ENCODE measurements at places on chromosomes 7 and 10.
A peak's percentile ranks its signal among the peaks of the same experiment; 100 is the strongest.

GRCh38 chr7:116525298-116525912 lies 569 bp downstream of the CAV1 start:
- no peak for DNase-seq

DNA sequence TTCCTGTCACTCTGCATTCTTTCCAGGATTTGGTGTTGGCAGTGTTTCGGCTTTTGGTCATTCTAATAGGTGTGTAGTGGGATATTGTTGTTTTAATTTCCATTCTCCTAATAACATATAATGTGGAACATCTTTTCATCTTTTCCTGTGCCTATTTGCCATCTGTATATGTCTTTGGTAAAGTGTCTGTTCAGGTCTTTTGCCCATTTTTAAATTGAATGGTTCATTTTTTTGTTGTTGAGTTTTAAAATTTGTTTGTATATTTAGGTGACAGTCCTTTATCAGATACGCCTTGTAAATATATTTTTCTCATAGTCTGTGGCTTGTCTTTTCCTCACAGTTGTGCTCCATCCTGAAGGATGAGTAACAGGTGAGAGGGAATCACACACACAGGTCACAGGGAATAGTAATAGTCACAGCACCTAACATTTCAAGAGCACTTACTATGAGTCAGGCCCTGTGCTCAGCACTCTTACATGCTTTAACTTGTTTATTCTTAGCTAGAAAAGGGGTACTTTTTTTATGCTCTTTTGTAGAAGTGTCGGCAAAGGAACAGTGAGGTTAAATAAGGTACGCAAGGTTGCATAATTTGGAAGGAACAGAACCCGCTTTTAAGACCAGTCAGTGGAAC lies 117.1 kb upstream of the GATA3 start:
- no peak for DNase-seq

GRCh38 chr7:79290398-79290797 lies 163.1 kb downstream of the MAGI2 start:
- DNase-seq, result no peak

DNA sequence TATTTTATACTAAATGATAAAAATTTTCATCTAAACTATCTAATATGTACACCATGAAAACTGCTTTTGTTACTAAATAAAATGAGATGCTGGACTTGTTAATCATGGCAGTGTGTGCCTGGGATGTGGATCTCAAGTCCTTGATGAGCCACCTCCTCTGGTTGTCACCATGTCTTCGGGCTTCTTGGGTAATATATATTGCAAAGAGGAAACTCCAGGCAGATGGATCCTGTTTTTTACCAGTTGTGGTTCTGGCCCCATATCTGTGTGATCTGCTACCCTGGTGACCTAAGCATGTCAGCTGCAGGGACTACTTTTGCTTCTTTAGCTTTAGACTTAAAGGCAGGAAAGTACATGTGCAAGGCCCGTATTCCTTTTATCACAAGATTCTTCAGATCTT lies 46.2 kb downstream of the TMEM60 start:
- no peak for DNase-seq

DNA sequence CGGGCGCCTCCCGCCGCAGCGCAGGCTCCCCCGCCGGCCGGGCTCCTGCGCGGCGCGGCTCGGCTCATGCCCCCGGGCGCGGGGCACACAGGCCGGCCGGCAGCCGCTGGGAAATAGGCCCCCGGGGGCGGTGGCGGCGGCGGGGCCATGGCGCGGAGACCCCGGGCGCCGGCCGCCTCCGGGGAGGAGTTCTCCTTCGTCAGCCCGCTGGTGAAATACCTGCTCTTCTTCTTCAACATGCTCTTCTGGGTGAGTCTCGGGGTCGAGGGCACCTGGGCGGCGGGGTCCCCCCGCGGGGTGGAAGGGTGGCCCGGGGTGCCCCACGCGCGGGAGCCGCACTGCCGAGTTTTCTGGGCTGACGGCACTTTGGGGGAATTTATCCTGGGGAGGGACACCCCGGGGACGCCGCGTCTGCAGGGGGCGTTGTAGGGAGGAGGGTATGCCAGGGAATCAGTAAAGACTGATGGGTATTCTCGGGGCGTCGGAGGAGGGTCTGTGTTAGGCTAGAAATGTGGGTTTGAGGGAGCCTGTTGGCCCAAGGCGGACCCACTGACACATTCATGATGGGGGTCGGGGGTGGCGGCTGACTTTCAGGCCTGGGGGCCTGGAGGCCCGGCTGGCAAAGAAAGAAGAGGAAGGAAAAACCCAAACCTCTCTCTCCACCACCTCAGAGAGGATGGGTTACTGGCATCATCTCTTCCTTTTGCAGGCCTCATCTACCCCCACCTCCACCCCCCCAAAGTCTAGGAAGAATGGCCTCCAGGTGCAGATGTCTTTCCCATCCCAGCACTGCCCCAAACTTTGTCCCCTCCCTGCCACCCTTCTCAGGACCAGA lies 544 bp downstream of the TSPAN33 start:
- DNase-seq, result peak; percentile 10

DNA sequence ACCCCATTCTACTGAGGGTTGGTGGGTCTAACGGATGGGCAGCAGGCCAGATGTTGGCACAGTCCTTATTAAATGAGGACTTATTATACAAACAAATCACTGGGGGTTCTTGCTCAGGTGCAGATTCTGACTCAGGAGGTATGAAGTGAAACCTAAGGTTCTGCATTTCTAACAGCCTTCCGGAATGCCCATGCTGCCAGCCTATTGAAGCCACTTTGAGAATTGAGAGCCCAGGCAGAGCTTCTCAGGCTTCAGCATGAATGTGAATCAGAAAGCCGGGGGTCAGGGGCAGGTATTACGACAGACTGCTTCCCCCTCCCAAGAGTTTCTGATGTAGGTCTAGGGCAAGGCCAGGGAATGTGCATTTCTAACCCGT lies 34.1 kb upstream of the NPFFR1 start:
- DNase-seq, result no peak

DNA sequence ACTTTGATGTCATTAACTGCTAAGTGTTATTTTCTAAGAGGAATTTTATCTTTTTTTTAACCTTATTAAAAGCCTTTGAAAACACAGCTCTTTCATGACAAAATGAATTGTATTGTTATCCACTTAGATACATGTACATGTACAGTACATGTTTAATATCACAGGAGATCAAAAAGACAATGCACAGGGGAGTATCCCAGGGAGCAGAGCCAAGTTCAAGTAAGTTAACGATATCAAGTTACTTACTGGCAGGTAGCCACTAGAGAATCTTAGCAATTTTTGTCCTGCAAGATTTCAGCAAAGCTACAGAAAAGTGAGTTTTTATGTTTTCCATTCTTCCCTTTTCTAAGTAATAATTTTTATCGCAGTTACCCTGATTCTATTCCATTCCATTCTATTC lies 33.9 kb upstream of the ARL4A start:
- no peak for DNase-seq

- DNase-seq, result no peak
Observed at GRCh38 chr10:42877496-42878030, 95.0 kb downstream of the BMS1 start.

DNA sequence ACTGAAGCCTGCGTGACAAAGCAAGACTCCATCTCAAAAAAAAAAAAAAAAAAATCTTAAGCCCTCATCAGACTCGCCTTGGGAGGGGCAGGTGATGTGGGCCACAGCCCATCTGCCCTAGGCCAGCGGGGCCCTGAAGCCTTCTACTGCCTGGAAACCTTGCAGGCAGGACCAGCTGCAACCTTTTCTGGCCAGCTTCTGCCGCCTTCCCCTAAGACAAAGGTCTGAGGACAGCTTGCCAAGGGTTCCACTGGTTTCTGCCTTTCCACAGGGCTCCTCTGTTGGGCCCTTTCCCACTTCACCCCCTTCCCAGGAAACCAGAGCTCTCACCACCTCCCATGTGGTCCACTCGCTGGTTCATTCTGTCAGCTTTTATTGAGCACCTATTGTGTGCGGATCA lies 35.2 kb downstream of the UBTD1 start:
- DNase-seq, result no peak

- no peak for DNase-seq
Observed at GRCh38 chr10:71455035-71455434, 58.3 kb downstream of the CDH23 start.

- DNase-seq, result no peak
Observed at GRCh38 chr7:7427363-7427762, 108.3 kb downstream of the COL28A1 start.

DNA sequence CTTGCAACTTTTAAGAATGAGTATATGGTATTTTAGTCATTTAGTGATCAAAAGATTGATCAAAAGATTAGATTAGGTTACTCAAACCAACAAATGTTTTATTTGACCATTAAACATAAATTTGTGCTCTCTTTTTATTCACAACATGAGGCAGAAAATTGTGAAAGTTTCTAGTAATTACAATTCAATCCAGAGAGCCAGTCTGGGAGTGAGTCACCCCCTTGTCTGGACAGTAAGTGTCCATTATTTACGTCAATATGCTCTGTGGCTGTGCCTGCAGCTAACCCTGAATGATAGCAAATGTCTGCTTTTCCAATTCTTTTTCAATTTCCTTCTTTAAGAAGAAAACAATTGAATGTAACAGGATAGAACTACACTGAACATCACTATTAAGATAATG lies 27.9 kb downstream of the GNG11 start:
- no peak for DNase-seq

- DNase-seq, result no peak
Observed at GRCh38 chr10:78326372-78326771, 292.7 kb downstream of the RPS24 start.

DNA sequence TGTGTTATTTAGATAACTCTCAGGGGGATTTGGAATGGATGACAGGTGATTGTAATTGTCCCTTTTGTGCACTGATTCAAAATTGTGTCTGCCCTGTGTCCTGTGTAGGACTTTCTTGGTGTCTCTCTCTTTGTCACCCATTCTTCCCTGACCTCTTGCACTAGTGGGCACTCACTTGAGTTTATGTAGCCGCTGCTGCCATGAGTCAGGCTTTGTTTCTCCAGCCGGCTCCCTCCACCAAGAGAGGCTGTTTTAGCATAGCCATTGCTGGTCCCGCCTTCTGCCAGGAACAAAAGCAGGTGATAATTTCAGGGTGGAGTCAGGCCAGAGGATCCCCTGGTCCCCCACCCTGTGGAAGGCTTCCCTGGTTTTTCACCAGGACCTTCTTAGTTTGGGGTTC lies 8.4 kb downstream of the COL17A1 start:
- DNase-seq, result no peak

GRCh38 chr7:132537456-132538145 lies 38.7 kb downstream of the PLXNA4 start:
- no peak for DNase-seq

- no peak for DNase-seq
Observed at GRCh38 chr10:19417740-19418139, 369.1 kb downstream of the MALRD1 start.

- DNase-seq, result no peak
Observed at GRCh38 chr10:101450277-101451080, 96.5 kb downstream of the BTRC start.

DNA sequence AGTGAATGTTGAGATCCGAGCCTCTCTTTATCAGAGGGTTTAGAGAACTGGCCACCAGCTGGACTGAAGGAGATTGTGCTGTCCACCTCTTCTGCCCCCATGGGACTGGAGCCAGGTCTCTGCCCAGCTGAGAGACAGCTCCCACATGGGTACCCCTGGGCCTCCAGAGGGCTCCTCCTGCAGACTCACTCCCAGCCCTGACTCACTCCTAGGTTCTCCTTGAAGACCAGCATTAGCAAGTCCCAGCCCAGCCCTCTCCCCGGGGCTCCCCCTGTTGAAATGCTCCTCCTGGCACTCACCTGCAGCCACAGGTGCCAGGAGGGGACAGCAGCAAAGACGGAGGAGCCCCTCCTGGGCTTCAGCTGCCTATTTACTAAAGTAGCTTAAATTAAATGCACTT lies 126.9 kb downstream of the CXCL12 start:
- no peak for DNase-seq

- DNase-seq, result no peak
Observed at GRCh38 chr7:151699147-151699927, 177.6 kb downstream of the PRKAG2 start.

- no peak for DNase-seq
Observed at GRCh38 chr7:18123508-18124239, 96.0 kb upstream of the PRPS1L1 start.

GRCh38 chr7:158076656-158077055 lies 511.0 kb downstream of the PTPRN2 start:
- DNase-seq, result no peak

- DNase-seq, result no peak
Observed at GRCh38 chr10:1733720-1734119, 3.6 kb downstream of the ADARB2 start.

DNA sequence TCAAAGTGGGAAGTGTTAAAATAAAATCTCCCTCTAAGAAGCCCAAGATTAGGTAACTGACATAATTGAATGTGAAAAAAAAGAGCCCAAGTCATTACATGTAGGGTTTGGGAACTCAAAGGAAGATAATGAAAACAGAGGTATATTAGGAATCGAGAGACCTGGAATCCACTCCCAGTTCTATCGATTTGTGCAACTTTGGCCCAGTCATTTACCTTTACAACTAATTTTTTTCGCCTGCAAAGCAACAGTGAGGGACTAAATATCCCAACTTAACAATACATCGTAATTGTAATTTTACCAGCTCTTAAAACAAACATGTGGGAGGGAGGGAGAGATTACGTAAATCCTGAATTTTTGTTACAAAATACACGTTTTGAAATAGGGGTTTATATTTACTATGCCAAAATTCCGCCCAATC lies 1.4 kb downstream of the MINDY3 start:
- no peak for DNase-seq
